Liver (tissue), 10 donors: ENCODE measurements at places on chromosomes 12 and 14. TPM values are rescaled to one million over a fixed set of nuclear protein-coding genes. Genes with fewer than 3 reads are reported as not detected.

- H3K27me3 ChIP-seq, result no peaks in the 10 kb centered on the region
- H3K4me3 ChIP-seq, result no peak overlapping the region
- H3K4me1 ChIP-seq, result no peaks in the 10 kb centered on the region
- no peak overlapping the region for H3K27ac ChIP-seq
Observed at GRCh38 chr12:101527682-101528081, 52.5 kb downstream of the SPIC start.

DNA sequence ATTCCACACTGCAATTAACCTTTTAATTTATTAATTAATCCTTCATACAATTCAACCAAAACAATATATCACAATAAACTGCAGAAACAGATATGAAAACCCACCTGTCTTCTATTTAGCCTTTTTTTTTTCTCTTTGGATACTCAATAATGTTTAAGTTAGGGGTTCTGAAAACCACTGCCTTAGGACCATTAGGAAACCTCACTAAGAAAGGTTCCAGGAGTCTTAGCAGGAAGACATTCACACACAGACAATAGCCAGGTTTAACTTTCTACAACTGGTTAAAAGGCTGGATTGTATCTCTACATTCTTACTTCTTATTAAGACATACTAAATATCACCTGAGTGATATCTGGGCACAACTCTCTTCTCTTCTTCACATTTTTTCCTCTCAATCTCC is 3.3 kb downstream of the SEC23A start:
- no peak overlapping the region for H3K4me3 ChIP-seq
- H3K27me3 ChIP-seq, result no peaks in the 10 kb centered on the region
- no peak overlapping the region for H3K27ac ChIP-seq
- peaks cover 12% of the 10 kb centered on the region for H3K4me1 ChIP-seq
- DNase-seq, result no peak
- peaks cover 12% of the 10 kb centered on the region for H3K36me3 ChIP-seq

- no peak for DNase-seq
- no peaks in the 10 kb centered on the region for H3K36me3 ChIP-seq
- no peaks in the 10 kb centered on the region for H3K4me1 ChIP-seq
- no peaks in the 10 kb centered on the region for H3K27me3 ChIP-seq
Observed at GRCh38 chr14:99347561-99347960, 75.6 kb upstream of the BCL11B start.

DNA sequence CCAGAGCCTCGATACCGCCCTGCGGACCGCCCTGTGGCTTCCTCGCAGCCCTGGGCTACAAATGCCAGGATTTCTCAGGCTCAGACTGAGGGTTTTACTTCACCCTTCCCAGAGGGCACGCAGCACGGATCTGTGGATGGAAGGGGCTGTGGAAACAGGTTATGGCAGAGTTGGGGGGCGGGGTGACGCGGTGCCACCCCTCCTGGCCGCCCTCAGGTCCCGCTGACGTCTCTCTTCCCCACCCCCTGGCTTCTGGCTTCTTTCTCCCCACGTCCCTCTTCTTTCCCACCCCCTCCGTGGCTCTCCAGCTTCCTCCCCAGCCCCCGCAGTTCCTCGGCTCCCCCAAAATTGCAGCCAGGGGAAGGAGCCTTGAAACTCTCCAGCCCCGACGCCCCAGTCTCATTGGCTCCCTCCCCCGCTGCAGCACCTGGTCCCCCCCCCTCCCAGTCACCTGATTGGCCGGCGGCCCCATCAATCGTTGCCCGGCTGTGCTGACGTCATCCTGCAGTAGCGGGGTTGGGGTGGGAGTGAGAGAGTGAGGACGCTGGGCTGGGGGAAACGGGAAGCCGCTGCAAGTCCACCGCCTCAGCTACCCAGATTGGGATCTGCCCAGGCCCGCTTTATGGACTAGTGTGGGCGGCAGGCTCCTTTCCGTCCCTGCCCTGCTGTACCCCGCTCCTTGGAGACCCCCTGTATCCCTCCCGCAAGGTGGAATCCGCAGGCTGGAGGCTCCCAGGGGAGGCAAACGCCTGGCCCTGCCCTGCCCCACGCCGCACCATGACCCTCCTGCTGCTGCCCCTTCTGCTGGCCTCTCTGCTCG is at the start of gene CLSTN3:
TSS of gene CLSTN3 (plus strand) at position 500 of the 820 bp plus-strand sequence. CDS start at position 778, 278 bp downstream.
- peaks cover 11% of the 10 kb centered on the region for H3K36me3 ChIP-seq
- H3K4me3 ChIP-seq, result peak within 1 kb of the TSS; percentile 80
- DNase-seq, result peak; percentile 83
- H3K4me1 ChIP-seq, result peaks cover 19% of the 10 kb centered on the region
- H3K27me3 ChIP-seq, result no peaks in the 10 kb centered on the region

GRCh38 chr12:73514672-73515071 is 1023.0 kb upstream of the ATXN7L3B start:
- no peak for DNase-seq
- no peak overlapping the region for H3K27ac ChIP-seq
- no peaks in the 10 kb centered on the region for H3K36me3 ChIP-seq
- H3K27me3 ChIP-seq, result no peaks in the 10 kb centered on the region
- H3K4me1 ChIP-seq, result no peaks in the 10 kb centered on the region

- H3K36me3 ChIP-seq, result no peaks in the 10 kb centered on the region
- no peaks in the 10 kb centered on the region for H3K27me3 ChIP-seq
Observed at GRCh38 chr12:80031229-80031628, 68.1 kb upstream of the OTOGL start.

IGF1 gene
- 42.8 TPM for total RNA-seq

NUMB gene
- total RNA-seq, result 45.8 TPM

SERPINA1 gene
- total RNA-seq, result 22,719 TPM

KRT82 gene
- not detected for total RNA-seq

SLC39A2 gene
- total RNA-seq, result 0.08 TPM

FIGNL2 gene
- total RNA-seq, result 0.70 TPM
